Motor neuron (in vitro differentiated cells): ENCODE measurements at places on chromosomes 13 and 19.

- no peak for ATAC-seq
Observed at GRCh38 chr13:34085204-34085603, 267.3 kb downstream of the RFC3 start.

DNA sequence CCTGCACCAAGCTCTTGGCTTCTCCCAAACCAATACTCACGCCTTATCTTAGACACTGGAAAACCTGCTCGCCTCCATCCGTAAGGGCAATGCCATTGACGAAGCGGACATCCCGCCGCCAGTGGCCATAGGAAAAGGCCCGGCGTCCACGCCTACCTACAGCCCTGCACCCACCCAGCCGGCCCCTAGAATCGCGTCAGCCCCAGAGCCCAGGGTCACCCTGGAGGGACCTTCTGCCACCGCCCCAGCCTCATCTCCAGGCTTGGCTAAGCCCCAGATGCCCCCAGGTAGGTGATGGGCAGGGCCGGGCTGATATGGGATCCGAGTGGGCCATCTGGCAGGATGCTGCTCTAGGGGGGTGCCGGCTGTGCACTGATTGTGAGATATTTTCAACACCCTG lies 7.4 kb downstream of the CC2D1A start:
- no peak for ATAC-seq

DNA sequence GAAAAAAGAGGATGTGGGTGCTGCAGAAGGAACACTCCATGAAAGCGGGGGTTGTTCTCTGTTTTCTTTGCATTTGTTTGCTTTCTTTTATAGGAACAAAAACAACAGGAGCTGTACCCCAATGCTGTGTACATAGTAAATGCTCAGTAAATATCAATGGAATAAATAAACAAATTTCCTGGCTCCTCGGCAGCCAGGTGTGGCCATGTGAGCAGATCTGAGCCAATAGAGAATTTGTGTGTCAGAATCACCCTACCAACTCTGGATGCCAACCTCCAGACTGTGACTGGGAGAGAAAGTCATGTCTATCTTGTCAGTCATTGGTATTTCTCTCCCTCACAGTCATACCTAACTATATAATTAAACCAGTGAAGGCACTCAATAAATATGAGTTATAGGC lies 10.6 kb upstream of the CLPP start:
- no peak for ATAC-seq

DNA sequence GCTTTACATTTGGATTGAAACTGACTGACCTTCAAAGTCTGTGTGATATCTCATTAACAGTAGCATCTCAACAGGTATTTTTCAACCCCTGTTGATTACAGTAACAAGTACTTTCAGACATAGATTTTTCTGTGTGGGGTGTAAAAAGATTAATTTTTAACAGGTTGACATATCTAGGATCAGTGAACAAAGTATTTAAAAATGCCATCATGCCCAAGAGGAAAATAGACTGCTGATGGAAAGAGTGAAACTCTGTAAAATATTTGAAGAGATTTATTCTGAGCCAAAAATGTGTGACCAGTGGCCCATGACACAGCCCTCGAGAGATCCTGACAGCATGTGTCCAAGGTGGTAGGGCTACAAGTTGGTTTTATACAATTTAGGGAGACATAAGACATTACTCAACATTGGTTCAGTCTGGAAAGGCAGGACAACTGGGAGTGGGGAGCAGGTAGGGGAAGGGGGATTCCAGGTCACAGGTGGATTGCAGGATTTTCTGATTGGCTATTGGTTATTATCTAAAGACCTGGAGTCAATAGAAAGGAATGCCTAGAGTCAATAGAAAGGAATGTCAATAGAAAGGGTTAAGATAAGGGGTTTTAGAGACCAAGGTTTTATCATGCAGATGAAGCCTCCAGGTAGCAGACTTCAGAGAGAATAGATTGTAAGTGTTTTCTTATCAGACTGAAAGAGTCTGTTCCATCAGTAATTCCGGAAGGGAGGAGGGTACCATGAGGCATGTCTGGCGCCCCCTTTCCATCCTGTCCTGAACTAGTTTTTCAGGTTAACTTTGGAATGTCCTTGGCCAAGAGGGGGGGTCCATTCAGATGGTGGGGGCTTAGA lies 29.1 kb downstream of the TNFRSF19 start:
- ATAC-seq: no peak

GRCh38 chr19:28596561-28597071 lies 616.3 kb downstream of the UQCRFS1 start:
- peak; percentile 48 for ATAC-seq

DNA sequence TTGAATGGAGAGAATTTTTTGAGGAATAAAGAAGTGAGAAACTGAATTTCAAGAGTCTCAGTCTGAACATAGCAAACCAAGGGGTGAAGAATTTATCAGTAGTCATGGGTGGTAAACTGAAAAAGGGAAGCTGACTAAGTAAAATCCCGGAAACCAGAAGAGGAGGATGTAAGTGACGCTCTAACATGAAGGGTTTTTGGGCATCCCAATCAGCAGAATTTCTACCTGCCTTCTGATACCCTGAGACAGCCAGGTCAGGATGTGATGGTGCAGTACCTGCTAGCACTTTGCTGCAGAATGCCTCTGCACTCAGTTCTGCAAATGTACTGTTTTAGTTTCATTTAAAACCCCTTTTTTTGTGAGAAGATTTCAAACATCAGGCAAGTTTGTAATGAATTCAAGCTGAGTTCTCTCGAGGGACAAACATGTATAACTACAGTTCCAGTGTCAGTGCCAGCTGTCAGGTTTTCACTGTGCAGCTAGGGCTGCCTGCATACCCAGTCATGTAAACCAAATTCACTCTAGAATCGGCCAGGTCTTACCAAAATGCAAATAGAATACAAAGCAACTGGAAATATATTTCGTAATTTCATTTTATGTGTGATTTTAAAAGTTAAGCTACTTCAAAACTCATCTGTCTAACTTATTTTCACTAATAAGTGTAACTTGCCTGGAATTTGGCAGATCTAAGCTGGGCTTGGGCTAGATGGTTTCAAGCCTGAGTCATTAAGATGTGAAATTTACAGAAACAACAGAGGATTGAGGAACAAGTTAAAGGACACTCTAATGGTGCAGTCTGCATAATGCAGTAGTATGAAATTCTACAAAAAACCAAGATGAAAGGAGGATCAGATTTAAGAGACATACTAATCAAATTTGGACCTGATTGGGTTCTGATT lies 13.8 kb downstream of the METTL21C start:
- ATAC-seq: no peak

GRCh38 chr13:39253774-39254173 lies 215.5 kb downstream of the NHLRC3 start:
- peak; percentile 71 for ATAC-seq

- ATAC-seq: no peak
Observed at GRCh38 chr13:64591971-64592370, 2638.2 kb downstream of the PCDH9 start.

DNA sequence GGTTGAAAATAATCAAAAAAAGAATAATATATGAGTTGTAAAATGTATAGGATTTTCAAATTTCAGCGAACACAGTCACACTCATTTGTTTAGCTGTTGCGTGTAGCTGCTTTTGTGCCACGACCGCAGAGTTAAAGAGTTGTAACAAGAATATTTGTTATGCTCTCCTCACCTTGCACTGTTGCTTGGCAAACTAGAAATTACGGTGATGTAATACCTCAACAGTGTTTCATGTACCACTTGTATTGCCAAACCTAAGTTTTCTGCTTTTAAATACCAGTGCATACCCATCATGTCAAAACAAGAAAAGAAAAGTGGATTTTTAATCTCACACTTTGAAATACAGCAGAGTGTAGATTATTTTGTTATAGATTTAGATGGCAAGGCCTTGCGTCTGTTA lies 201.1 kb downstream of the NBEA start:
- no peak for ATAC-seq

DNA sequence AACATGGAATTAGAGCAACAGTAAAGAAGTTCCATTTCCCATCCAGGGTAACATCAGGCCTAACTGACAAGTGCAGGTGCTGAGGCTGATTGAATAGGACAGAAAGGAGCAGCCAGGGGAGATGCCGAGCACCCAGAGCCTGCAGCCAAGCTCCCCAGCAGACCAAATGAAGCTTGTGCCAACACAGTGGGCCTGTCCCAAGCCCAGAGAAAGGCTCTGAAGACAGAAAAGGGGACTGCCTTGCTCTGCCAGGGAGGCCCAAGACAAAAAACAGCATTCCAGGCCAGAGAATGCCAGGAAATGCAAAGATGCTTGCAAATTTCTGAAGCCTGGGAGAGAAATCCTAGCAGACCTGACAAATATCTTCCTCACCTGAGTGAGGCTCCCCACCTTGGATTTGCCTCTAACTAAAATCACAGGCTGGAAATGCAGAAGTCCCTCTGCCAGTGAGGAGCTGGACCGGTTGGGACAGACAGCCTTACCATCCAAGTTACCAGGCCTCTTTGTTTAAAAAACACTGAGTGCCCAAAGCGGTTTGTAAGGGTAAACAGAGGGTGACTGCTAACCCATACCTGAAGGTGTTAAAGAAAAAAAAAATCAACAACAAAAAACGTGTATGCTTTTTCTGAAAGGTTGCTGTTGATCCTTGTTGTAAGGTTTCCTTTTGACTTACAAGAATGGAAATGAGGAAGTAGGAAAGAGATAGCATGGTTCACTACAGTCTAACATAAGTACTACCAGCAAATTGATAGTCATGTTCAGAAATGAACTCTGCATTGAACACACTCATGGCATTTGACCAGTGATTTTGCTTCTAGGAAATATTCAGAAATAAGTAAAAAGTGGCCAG lies 11.8 kb upstream of the HMGB1 start:
- no peak for ATAC-seq

DNA sequence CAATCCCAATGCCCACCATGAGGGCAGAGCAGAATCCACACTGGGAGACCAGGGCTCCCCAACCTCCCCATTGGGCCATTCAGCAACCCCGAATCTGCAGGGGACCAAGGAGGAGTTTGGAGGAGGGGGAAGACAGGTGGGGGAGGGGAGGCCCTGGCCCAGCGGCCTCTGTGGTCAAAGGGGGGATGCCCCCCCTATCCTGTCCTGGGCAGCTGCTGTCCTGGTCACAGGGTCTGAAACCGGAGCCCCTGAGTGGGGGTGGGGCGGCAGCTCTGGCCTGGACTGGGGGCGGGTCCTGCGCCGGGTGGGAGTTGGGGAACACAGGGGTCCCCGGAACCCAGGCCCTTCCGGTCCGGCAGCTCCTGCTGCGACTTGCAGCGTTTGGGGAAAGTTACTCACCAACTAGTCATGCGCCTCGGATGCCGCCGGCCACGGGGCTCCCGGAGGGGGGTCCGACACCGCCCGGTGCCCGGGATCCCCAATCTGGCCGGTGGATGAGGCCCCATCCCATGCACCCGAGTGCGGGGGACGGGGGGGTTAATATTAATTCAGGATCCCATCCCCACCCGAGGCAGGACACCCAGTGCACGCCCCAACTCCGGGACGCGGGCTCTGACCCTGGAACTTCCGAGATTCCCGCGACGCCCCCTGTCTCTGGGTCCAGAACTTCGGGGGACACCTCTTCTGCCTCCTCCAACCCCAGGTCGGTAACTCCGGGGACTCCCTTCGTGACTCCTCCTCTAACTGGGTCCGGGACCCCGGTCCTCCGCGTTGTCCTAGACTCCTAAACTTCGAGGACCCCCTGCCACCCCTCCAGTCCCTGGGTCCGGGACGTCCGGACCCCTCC lies 872 bp downstream of the HOMER3 start:
- ATAC-seq: peak; percentile 32

DNA sequence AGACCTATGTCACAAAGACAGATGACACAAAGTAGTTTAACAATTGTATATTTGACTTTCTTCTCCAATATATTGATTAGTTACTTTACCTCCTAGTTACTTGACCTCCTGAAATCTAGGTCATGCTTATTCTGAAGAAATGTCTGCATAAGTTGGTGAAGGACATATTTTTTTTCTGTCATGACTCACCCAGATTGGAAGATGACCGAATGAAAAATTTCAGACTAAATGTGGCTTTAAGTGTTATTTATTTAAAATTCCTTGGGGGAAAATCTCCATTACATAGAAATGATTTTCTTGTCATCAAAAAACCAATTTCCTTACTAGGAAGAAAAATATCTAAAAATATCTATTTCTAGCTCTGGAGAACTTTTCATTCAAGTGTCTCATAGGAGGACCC lies 217.1 kb downstream of the POSTN start:
- no peak for ATAC-seq

DNA sequence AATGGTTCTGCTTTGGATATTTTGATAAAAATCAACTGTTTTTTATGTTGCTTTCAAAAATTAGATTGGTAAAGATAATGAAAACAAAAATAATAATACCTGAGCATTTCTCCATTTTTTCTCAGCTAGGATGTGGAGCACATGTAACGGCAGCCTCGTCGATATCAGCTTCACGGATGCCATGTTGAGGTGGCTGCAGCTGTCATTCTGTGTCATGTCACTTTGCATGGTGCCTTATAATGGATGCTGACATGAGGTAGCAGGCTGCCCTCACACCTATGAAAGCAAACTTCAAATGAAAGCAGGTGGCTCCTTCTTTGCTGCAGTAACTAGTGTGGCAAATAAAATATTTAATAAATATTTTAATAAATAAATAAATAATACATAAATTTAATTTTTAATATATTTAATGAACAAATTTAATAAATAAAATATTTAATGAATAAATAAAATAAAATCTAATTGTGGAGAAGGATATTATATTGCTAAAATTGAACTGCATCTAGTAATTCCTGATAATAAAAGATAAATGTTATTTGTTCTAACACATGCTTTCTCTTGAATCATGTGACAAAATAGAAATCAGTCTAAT lies 955.7 kb upstream of the SLC10A2 start:
- no peak for ATAC-seq

- ATAC-seq: no peak
Observed at GRCh38 chr13:109794095-109794494, 7.7 kb upstream of the IRS2 start.
